Left colon (tissue), 2 donors: ENCODE measurements at places on chromosomes 4 and X. TPM values are rescaled to one million over a fixed set of nuclear protein-coding genes. Genes with fewer than 3 reads are reported as not detected.

The CT47B1 gene
- not detected for total RNA-seq

The SLC10A4 gene
- total RNA-seq = 0.20 TPM

The NPNT gene
- total RNA-seq = 40.9 TPM

The PQBP1 gene
- 68.8 TPM for total RNA-seq

The SUPT20HL2 gene
- total RNA-seq = not detected

The AWAT2 gene
- total RNA-seq = not detected

The MAGEB1 gene
- total RNA-seq = not detected

The GUCY1A1 gene
- 21.4 TPM for total RNA-seq

The PAGE4 gene
- not detected for total RNA-seq

The TCEAL3 gene
- total RNA-seq = 7.3 TPM

The NWD2 gene
- 1.2 TPM for total RNA-seq

The TKTL1 gene
- not detected for total RNA-seq

The GIMD1 gene
- not detected for total RNA-seq

The LRRC66 gene
- total RNA-seq = 16.1 TPM

The SMARCA1 gene
- total RNA-seq = 2.8 TPM

The PPEF2 gene
- not detected for total RNA-seq

The DCHS2 gene
- total RNA-seq = 1.5 TPM

The CXorf49 gene
- not detected for total RNA-seq

The PFKFB1 gene
- 0.31 TPM for total RNA-seq

The CT45A3 gene
- not detected for total RNA-seq

The PKD2 gene
- total RNA-seq = 11.4 TPM

The RBM46 gene
- total RNA-seq = not detected

The HMX1 gene
- total RNA-seq = not detected

The USP27X gene
- total RNA-seq = 2.2 TPM

The SPANXB1 gene
- total RNA-seq = not detected

The CLTRN gene
- total RNA-seq = not detected

The CDKL2 gene
- total RNA-seq = 1.6 TPM

The KDM6A gene
- total RNA-seq = 38.5 TPM

The CENPVL1 gene
- not detected for total RNA-seq

The REPS2 gene
- 18.5 TPM for total RNA-seq

The ADH4 gene
- 0.31 TPM for total RNA-seq

The IL21 gene
- total RNA-seq = not detected

The EPGN gene
- not detected for total RNA-seq

The SPP1 gene
- 3.7 TPM for total RNA-seq

The BMPR1B gene
- total RNA-seq = 0.47 TPM

The CHIC2 gene
- 21.2 TPM for total RNA-seq
